ENCODE measurements at places on chromosomes 7 and 10.

DNA sequence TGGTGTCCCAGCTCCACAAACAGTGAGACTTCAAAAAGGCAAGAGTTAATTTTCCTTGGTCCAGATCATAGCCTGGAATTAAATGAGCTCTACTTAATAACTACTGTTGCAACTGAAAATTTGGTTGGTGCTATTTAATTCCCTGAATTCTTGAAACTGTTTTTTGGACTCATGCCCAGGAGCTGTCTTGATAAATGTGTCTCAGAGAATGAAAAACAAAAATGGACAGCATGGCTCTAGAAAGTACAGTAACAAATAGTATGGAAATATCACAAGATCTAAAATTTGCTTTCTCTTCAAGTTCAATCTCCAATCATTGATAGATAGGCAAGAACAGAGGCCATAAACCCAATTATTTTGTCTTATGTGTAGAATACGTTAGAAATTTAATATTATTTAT lies 42.5 kb downstream of the CCDC71L start:
- DNase-seq: no peak

DNA sequence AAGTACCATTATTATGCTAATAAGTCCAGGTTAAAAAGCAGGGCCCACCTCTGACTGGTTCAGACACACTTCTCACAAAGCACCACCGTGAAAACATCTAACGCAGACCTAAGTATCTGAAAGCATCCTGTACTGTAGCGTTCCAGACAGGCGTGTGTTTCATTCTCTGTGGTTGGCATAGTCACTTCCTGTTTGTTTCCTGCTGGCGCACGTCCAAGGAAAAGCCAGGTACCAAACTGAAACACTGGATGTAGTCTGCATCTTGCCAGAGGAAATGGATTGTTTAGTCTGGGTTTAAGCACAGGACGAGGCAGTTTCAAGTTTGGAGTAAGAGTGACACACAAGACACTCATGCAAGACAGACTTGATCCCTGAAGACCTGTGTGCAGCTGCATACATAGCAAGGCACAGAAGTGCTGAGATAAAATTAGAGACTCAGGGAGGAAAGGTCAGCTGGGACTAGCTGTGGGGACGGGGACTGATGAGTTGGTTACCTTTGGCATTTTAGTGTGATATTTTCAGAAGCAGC lies 23.3 kb downstream of the BPGM start:
- peak; percentile 80 for DNase-seq

- DNase-seq: no peak
Observed at GRCh38 chr10:31219306-31219705, 99.7 kb upstream of the ZEB1 start.

DNA sequence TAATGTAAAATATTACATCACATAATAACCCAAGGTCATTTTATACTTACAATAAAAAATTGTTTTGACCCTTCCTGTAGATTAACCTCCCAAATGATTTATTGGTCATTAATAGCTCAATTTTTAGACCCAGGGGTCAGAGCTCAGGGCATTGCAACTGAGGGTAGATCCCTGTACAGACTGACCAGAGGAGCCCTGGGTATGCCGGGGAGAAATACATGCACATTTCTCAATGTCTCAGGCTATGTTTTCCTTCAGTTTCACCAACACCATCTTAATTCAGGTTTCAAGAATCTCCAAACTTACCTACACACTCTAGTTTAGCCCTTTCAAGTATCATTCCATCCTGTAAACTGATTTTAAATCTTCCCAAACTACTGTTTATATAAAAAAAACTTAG lies 46.2 kb downstream of the CALD1 start:
- DNase-seq: no peak
